Activated CD4-positive, alpha-beta memory T cell treated with anti-CD3 and anti-CD28 coated beads, Interleukin-2, amount 10 ng/mL, durations not matched to agents 7 days and 5 days (primary cell): ENCODE measurements at places on chromosomes 6 and 20. TPM values are rescaled to one million over a fixed set of nuclear protein-coding genes. Genes with fewer than 3 reads are reported as not detected.

TAGAP gene
- 52.0 TPM for total RNA-seq

EEF1A2 gene
- total RNA-seq: 2.0 TPM

DEFB132 gene
- not detected for total RNA-seq

BPIFB3 gene
- not detected for total RNA-seq

DLL1 gene
- not detected for total RNA-seq

BPI gene
- total RNA-seq: not detected

GLP1R gene
- not detected for total RNA-seq

TRIM40 gene
- not detected for total RNA-seq

TSPO2 gene
- total RNA-seq: not detected

PI3 gene
- not detected for total RNA-seq

PEDS1 gene
- 30.3 TPM for total RNA-seq

FOXQ1 gene
- not detected for total RNA-seq

DNA sequence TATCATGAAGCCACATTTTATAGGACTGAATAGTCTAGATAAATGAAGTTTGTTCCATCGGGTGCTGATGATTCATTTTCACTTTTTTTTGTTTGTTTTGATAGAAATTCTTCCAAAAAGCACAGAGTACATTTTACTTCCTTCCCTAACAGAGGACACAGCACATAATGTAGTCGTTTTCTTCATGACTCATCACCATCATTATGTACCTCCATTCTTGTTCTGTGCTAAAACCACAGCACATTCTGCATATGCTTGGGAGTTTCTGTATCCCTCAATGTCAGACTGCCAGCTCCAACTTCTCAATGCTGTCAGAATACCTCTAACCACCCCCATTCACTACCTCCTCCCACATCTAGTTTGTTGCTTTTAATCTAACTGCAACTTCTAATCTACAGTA, 1004.9 kb upstream of the ADGRB3 start:
- H3K27ac ChIP-seq: no peak overlapping the region
- no peaks in the 10 kb centered on the region for H3K36me3 ChIP-seq
- H3K4me3 ChIP-seq: no peak overlapping the region
- no peaks in the 10 kb centered on the region for H3K4me1 ChIP-seq
- no peaks in the 10 kb centered on the region for H3K27me3 ChIP-seq

GRCh38 chr6:55897346-55897745, 22.0 kb upstream of the BMP5 start:
- H3K4me3 ChIP-seq: no peak overlapping the region
- DNase-seq: no peak
- H3K27me3 ChIP-seq: no peaks in the 10 kb centered on the region
- H3K27ac ChIP-seq: no peak overlapping the region
- H3K4me1 ChIP-seq: no peaks in the 10 kb centered on the region
- H3K36me3 ChIP-seq: no peaks in the 10 kb centered on the region

GRCh38 chr20:2751347-2751877, 49.0 kb downstream of the CPXM1 start:
- H3K4me1 ChIP-seq: peaks cover 25% of the 10 kb centered on the region
- no peaks in the 10 kb centered on the region for H3K36me3 ChIP-seq
- peak overlapping the region; percentile 48 for H3K4me3 ChIP-seq
- H3K27ac ChIP-seq: no peak overlapping the region
- H3K27me3 ChIP-seq: peaks cover 61% of the 10 kb centered on the region
- DNase-seq: no peak

DNA sequence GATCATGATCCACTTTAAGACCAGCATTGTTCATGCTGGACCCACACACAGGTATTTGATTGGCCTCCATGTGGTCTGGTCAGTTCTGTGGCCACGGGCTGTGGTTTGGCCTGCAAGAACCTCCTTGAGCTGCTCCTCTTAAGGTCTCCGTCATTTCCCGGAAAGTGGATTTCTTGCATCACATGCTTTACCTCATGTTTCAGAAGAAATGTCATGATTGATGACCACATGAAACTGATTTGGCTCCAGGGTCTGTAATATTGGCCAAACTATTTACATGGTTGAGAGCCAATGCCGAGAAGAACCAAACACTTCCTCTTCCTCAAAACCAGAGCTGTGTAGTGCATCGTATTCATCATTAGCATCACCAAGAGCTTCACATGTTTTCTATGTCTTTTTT, 13.2 kb upstream of the RSPH3 start:
- H3K27ac ChIP-seq: no peak overlapping the region
- no peaks in the 10 kb centered on the region for H3K27me3 ChIP-seq
- H3K36me3 ChIP-seq: no peaks in the 10 kb centered on the region
- no peak for DNase-seq
- H3K4me1 ChIP-seq: peaks cover 60% of the 10 kb centered on the region

DNA sequence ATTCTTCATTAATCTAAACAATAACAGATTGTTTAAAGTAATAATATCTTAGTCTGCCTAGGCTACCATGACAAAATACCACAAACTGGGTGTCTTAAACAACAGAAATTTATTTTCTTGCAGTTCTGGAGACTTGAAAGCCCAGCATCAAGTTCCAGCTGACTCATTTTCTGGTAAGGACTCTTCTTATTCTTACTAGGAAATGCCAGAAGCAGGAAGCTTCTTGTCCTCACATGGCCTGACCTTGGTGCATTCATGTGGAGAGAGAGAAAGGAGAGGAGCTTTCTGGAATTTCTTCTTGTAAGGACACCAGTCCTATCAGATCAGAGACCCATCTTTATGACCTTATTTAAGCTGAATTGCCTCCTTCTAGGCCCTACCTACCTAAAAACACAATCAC, 110.5 kb downstream of the ANKRD60 start:
- H3K4me1 ChIP-seq: no peaks in the 10 kb centered on the region
- H3K4me3 ChIP-seq: no peak overlapping the region

DNA sequence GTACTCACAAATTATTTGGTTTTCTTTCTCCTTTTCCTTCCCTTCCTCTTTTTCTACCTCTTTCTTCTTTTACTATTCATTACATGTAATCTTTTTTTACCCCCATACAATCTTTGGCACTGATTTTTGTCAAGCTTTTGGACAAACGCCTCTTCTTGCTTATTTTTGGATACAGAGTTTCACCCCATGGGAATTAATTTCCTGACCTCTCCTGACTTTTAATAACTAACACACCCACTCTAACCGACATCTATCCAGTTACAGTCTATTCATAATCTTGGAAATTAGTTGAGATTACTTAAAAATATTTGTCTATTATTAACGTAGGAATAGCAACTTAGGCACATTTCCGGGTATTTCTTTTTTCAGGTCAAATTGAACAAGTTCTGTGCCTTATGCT, 101.2 kb downstream of the HDGFL1 start:
- no peaks in the 10 kb centered on the region for H3K4me1 ChIP-seq
- no peaks in the 10 kb centered on the region for H3K36me3 ChIP-seq
- DNase-seq: no peak
- no peak overlapping the region for H3K4me3 ChIP-seq

GRCh38 chr6:167285077-167285770, 5.9 kb upstream of the UNC93A start:
- H3K36me3 ChIP-seq: no peaks in the 10 kb centered on the region
- DNase-seq: no peak
- no peak overlapping the region for H3K27ac ChIP-seq
- H3K4me3 ChIP-seq: no peak overlapping the region
- peaks cover 4% of the 10 kb centered on the region for H3K27me3 ChIP-seq
- H3K4me1 ChIP-seq: no peaks in the 10 kb centered on the region

DNA sequence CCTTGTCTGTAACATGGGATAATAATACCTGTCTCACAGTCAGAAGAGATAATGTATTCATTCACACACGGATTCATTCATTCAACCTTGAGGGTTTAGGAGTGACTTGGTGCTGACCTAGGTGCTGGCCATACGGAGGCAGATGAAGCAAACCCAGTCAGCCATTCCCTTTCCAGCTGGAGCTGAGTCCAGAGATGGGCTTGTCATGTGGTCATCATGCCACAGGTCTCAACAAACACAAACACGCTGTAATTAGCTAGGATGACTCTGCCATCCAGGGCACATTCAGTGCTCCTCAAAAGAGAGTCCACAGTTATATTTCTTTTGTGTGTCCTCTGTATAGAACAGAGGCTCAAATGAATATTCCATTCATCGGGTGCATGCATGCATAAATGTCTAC, 19.5 kb upstream of the PRELID3B start:
- no peak overlapping the region for H3K4me3 ChIP-seq
- H3K4me1 ChIP-seq: no peaks in the 10 kb centered on the region
- no peaks in the 10 kb centered on the region for H3K36me3 ChIP-seq

- no peak for DNase-seq
- no peaks in the 10 kb centered on the region for H3K36me3 ChIP-seq
- no peak overlapping the region for H3K27ac ChIP-seq
- H3K4me3 ChIP-seq: no peak overlapping the region
- H3K27me3 ChIP-seq: no peaks in the 10 kb centered on the region
- peaks cover 2% of the 10 kb centered on the region for H3K4me1 ChIP-seq
Measured at GRCh38 chr6:12543953-12544352, 172.6 kb upstream of the PHACTR1 start.

GRCh38 chr6:125310994-125311649, 9.4 kb upstream of the HDDC2 start:
- peaks cover 25% of the 10 kb centered on the region for H3K27me3 ChIP-seq
- no peaks in the 10 kb centered on the region for H3K36me3 ChIP-seq
- H3K27ac ChIP-seq: no peak overlapping the region
- peaks cover 12% of the 10 kb centered on the region for H3K4me1 ChIP-seq

- H3K4me1 ChIP-seq: peaks cover 25% of the 10 kb centered on the region
- no peak for DNase-seq
- H3K4me3 ChIP-seq: no peak overlapping the region
- no peaks in the 10 kb centered on the region for H3K36me3 ChIP-seq
Measured at GRCh38 chr6:108955329-108955949, 107.2 kb downstream of the ARMC2 start.

DNA sequence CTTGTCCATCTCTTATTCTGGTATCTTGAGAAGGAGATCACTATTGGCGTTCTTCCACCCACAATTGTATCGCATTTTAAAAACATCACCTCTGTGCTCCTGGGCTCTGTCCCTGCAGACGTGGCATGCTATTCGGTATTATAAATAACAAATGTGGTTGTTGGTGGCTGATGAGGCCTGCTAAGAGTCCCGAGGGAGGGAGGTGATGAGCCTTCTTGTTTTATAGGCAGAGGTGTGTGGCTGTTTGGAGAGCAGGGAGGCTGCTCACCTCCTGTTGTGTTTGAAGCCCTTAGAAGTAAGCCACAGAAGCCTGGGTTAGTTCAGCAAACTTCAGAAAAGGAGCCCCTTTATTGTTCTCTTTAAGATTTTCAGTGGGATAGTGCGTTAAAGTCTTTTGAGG, 15.6 kb downstream of the MANBAL start:
- H3K4me3 ChIP-seq: no peak overlapping the region
- DNase-seq: no peak
- H3K4me1 ChIP-seq: peaks cover 23% of the 10 kb centered on the region
- no peaks in the 10 kb centered on the region for H3K27me3 ChIP-seq
- peaks cover 36% of the 10 kb centered on the region for H3K36me3 ChIP-seq
- no peak overlapping the region for H3K27ac ChIP-seq

- peak overlapping the region; percentile 91 for H3K27ac ChIP-seq
- H3K4me1 ChIP-seq: peaks cover 53% of the 10 kb centered on the region
- DNase-seq: no peak
- H3K4me3 ChIP-seq: no peak overlapping the region
- peaks cover 26% of the 10 kb centered on the region for H3K36me3 ChIP-seq
Measured at GRCh38 chr6:35603326-35604202, 85.2 kb downstream of the FKBP5 start.

GRCh38 chr6:56525974-56526789, 116.5 kb downstream of the DST start:
- no peak for DNase-seq
- no peak overlapping the region for H3K4me3 ChIP-seq
- no peaks in the 10 kb centered on the region for H3K27me3 ChIP-seq
- H3K27ac ChIP-seq: no peak overlapping the region

DNA sequence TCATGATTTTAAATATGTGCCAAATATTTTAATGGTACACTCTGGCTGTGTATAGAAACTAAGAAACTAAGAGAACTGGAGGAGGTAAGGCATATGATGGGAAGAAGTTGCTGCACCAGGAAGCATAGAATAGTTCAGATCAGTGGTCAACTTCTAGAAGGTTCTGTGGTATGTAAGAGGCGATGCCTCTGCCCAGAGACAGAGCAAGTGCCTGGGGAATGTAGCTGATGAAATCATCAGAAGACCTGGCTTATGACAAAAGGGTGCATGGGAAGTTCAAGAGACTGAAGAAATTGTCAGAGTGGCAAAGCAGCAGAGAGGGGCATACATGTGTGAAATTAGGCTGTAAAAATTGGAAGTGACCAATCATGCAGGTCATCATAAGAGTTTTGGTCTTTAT, 580.8 kb downstream of the BMP2 start:
- H3K4me1 ChIP-seq: no peaks in the 10 kb centered on the region
- no peak overlapping the region for H3K27ac ChIP-seq
- DNase-seq: no peak
- H3K36me3 ChIP-seq: no peaks in the 10 kb centered on the region

DNA sequence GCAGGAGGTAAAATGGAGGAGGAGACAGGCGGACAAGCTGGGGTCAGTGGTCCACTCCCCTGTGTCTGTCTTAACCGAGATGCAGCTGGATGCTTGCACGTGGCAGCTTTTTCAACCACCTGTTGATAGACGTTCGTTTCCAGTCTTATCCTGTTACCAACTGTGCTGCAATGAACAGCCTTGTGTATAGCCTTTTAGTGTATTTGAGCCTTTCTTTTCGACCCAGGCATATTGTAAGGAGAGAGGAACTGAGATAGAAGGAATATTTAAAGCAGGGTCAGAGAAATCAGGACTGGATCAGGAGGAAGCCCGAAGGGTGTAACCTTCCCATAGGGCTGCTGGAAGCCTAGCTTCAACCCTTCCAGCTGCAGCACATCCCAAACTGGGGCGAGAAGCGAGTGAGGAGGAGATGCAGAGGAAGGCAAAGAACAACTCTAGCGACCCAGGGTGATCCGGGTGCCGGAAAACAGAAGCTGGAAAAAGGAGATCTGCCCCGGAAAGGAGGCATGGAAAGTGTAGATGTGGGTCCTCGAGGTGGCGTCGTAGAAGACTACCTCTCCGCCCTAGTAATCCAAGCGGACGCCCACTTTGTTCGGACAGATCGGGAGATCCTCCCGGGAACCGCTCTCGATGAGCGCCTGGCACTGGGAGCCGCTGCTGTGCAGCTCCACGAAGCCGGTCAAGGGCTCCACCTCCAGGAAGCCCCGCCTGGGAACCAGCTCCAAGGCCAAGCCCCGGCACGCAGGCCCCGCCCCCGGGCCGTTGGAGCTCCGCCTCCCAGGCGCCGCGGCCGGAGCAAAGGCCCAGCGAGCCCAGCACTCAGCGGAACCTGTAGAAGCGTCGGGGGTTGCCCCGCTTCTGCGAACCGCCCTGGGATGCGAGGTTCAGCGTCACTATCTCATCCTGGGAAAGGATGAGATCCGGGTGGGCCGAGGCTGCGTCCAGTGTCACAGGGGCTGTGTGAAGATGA, 11.2 kb downstream of the TRIM31 start:
- DNase-seq: peak; percentile 72
- no peaks in the 10 kb centered on the region for H3K36me3 ChIP-seq
- H3K27ac ChIP-seq: no peak overlapping the region
- H3K27me3 ChIP-seq: peaks cover 69% of the 10 kb centered on the region
- H3K4me3 ChIP-seq: peak overlapping the region; percentile 55

GRCh38 chr6:159462431-159462830, 230.6 kb downstream of the SOD2 start:
- peaks cover 10% of the 10 kb centered on the region for H3K27me3 ChIP-seq
- DNase-seq: no peak
- no peaks in the 10 kb centered on the region for H3K36me3 ChIP-seq
- no peaks in the 10 kb centered on the region for H3K4me1 ChIP-seq
- no peak overlapping the region for H3K27ac ChIP-seq

GRCh38 chr20:10662661-10663458, 10.9 kb downstream of the JAG1 start:
- no peak overlapping the region for H3K27ac ChIP-seq
- peaks cover 56% of the 10 kb centered on the region for H3K27me3 ChIP-seq
- DNase-seq: no peak
- no peak overlapping the region for H3K4me3 ChIP-seq
- H3K36me3 ChIP-seq: no peaks in the 10 kb centered on the region
- H3K4me1 ChIP-seq: no peaks in the 10 kb centered on the region

- H3K27me3 ChIP-seq: no peaks in the 10 kb centered on the region
- H3K36me3 ChIP-seq: no peaks in the 10 kb centered on the region
Measured at GRCh38 chr6:55953335-55953734, 77.9 kb upstream of the BMP5 start.
